Osteoblast (primary cell): ENCODE measurements at places on chromosomes 1 and 21.

DNA sequence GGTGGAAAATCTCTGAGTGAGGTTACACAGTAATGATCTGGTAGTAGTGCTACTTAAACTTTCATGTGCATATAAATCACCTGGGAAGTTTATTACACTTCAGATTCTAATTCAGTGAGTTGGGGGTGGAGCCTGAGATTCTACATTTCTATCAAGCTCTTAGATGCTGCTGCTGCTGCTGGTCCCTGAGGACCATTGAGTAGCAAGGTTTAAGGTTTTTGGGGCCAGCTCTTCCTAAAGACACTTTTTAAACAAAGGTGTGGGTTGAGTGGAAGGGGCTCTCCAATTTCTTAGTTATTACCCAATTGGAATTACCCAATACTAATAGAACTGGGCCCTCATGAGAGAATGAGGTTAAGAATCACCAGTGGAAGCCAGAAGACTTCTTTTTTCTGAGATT is 29.5 kb downstream of the KCNA3 start:
- no peak overlapping the region for H3K4me3 ChIP-seq
- no peak for DNase-seq
- no peaks in the 10 kb centered on the region for H3K27me3 ChIP-seq
- no peaks in the 10 kb centered on the region for H3K4me1 ChIP-seq
- no peaks in the 10 kb centered on the region for H3K36me3 ChIP-seq
- H3K27ac ChIP-seq, result no peak overlapping the region

- H3K36me3 ChIP-seq, result no peaks in the 10 kb centered on the region
- H3K4me3 ChIP-seq, result no peak overlapping the region
- no peaks in the 10 kb centered on the region for H3K4me1 ChIP-seq
- no peak overlapping the region for H3K27ac ChIP-seq
These were observed 61.9 kb upstream of the TARDBP start for GRCh38 chr1:10950316-10951172.

GRCh38 chr1:33825506-33825905 is 38.4 kb upstream of the HMGB4 start:
- no peaks in the 10 kb centered on the region for H3K4me1 ChIP-seq
- no peak overlapping the region for H3K4me3 ChIP-seq

DNA sequence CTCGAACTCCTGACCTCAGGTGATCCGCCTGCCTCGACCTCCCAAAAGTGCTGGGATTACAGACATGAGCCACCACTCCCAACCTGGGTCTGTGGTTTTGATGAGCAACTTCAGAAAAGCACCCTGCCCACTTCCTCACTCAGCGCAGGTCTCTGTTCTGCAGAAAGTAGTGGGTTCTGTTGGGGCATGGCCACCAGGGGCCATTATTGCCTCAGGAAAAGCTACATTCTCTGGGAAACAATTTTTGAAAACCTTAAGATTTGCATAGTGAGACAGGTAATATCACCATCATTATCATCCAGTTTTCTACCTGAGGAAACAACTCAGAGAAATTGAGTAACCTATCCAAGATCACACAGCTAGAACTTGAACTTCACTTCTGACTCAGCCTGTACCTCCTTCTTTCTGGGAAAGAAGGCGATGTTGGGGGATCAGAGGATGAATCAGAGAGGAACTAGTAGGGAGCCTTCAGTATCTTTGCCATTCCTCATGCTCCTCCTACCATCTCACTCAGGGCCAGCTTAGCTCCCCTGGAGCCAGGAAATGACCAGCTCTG is 7.1 kb upstream of the NES start:
- no peaks in the 10 kb centered on the region for H3K36me3 ChIP-seq
- DNase-seq, result peak; percentile 93
- peak overlapping the region; percentile 72 for H3K27ac ChIP-seq
- peaks cover 13% of the 10 kb centered on the region for H3K4me1 ChIP-seq

GRCh38 chr21:25422610-25423608 is 184.4 kb downstream of the MRPL39 start:
- H3K27me3 ChIP-seq, result peaks cover 13% of the 10 kb centered on the region
- H3K4me3 ChIP-seq, result no peak overlapping the region
- H3K27ac ChIP-seq, result no peak overlapping the region
- H3K36me3 ChIP-seq, result no peaks in the 10 kb centered on the region
- H3K4me1 ChIP-seq, result no peaks in the 10 kb centered on the region
